ENCODE measurements at places on chromosomes 13 and 19. TPM values are rescaled to one million over a fixed set of nuclear protein-coding genes. Genes with fewer than 3 reads are reported as not detected.

PALM gene
- 68.7 TPM for total RNA-seq

CDX2 gene
- not detected for total RNA-seq

SHC2 gene
- 2.5 TPM for total RNA-seq

PRR22 gene
- total RNA-seq = 0.09 TPM

ZNF575 gene
- 0.60 TPM for total RNA-seq

RTBDN gene
- total RNA-seq = not detected

ZNF565 gene
- 5.4 TPM for total RNA-seq

All from bronchial smooth muscle cell (primary cell).